Stimulated activated effector memory CD8-positive, alpha-beta T cell treated with anti-CD3 and anti-CD28 coated beads, Interleukin-12 subunit alpha, Interleukin-12 subunit beta, amount 100 ng/mL, for 72 hours (primary cell): ENCODE measurements at places on chromosomes 5 and 9.

- DNase-seq, result no peak
Observed at GRCh38 chr9:85971731-85972130, 30.8 kb downstream of the NAA35 start.

DNA sequence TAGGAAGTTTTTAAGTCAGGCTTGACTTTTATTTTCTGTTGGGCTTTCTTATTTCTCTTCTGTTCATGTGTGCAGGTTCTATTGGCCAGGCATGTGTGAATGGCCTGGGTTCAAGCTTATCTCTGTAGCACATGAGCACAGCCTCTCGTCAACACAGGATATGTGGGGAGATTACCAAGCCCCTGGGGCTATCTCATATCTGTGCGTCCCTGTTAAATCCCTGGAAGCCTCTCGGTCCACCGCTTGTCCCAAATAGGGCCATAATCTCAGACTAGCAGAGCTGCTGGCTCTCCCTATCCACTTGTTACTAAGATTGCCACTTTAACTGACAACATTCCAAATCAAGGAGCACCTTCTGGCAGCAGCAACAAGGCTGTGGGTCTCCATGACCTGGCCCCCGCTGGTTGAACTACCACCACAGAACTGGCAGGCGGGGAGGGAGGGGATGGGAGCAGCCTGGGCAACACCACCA lies 28.4 kb upstream of the EBF1 start:
- DNase-seq, result no peak

DNA sequence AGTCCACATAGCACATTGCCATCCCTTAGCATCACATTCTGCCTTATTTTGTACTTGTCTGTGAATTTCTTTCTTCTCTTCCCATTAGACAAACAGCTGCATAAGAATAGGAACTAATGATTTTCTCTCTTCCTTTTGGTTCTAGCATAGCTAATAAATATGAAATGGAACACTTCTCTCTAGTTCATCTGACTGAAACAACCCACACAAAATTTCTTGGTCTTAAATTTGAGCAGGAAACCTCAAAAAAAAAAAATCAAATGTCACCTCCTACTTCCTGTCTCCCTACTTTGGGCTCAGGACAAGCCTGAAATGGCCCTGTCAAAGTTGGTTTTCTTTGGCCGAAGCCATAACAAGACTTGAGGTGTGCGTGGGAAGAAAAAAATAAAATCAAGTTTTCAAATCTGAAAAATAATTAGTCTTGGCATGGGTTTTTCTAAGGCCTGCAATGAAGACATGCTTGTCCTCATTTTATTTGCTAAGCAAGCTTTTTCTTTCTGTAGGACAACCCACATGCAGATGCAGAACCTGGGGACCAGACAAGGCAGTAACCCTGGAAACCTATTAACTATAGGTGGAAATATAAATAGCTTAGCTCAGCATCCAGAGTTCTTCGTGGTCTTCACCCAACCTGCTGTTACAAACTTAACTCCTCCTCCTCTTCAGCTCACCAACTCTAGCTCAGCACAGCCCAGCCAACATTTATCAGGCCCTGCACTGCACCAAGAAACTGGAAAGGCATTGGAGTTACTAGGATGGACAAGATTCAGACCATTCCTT lies 523.5 kb upstream of the KLF4 start:
- no peak for DNase-seq

DNA sequence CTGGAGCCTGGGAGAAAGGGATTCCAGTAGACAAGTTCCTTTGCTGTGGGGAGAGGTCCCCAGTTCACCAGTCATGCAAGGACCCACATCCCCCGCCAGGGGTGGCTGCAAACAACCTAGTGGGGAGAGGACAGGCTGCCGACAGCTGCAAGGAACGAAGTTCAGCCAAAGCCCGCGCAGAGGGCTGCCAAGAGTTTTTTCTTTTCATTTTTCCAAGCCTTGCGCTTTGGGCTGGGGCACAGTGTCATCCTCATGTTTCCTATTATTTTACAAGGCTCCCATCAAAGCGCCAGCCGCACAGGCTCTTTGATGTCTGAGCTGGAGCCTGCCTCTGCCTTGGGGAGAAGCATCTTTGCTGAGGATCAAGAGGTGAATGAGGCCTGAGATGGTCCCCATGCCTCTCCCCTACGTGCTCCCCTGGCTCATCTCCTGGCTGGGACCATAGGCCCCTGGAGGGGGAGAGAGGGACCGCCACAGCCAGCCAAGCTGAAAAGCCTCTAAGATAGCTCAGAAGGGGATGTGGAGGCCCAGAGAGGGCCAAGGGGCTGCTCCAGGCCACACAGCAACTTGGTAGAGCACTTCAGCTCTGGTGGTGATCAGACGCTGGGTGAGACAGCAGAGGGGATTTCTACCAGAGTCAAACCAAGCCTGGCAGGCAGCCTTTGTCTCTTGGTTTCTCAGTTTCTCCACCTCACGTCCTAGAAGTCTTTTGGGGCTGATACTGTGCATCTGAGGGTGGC lies 50.4 kb upstream of the SYNPO start:
- DNase-seq, result no peak

DNA sequence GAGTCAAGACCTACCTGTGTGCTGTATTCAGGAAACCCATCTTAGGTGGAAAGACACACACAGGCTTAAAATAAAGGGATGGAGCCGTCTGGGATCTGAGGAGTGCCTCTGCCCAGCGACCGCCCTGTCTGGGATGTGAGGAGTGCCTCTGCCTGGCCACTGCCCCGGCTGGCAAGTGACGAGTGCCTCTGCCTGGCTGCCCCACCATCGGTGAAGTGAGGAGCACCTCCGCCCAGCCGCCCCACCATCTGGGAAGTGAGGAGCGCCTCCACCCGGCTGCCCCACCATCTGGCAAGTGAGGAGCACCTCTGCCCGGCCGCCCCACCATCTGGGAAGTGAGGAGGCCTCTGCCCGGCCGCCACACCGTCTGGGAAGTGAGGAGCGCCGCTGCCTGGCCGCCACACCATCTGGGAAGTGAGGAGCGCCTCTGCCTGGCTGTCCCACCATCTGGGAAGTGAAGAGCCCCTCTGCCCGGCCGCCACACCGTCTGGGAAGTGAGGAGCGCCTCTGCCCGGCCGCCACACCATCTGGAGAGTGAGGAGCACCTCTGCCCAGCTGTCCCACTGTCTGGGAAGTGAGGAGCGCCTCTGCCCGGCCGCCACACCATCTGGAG lies 33.7 kb downstream of the SAXO1 start:
- no peak for DNase-seq

GRCh38 chr5:64768358-64769312 lies at the start of the genes CWC27 and SREK1IP1:
TSS of gene CWC27 (plus strand) at chr5:64768930. CDS start at chr5:64769147, 217 bp downstream.
TSS of gene SREK1IP1 (minus strand) at chr5:64768691. CDS start at chr5:64768517, 174 bp downstream.
- DNase-seq, result peak; percentile 67

GRCh38 chr9:18410983-18411382 lies 63.0 kb upstream of the ADAMTSL1 start:
- no peak for DNase-seq

DNA sequence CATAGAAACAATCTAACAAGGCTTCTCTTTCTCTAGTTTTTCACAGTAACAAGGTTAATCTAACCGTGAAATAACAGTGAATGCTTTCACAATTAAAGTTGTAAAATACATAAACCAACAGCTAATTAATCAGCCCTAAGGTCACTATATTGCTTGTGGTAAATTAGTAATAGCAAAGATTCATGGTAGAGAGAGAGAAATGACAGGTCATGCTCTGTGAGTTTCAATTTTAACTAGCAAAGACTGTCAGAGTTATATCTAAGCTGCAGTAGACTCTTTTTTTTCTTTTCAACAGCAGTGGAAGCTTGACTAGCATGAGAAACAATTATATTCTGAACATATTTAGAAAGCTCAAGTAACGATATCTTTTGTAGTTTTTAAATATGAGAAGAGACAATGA lies 1068.0 kb downstream of the MAT2B start:
- no peak for DNase-seq

GRCh38 chr5:153880106-153880505 lies 158.6 kb downstream of the FAM114A2 start:
- no peak for DNase-seq

- DNase-seq, result no peak
Observed at GRCh38 chr5:129718471-129719090, 29.3 kb upstream of the MINAR2 start.

- DNase-seq, result no peak
Observed at GRCh38 chr9:99127356-99128132, 22.6 kb downstream of the TGFBR1 start.

GRCh38 chr9:98409719-98410118 lies 154.3 kb upstream of the TBC1D2 start:
- DNase-seq, result no peak

- no peak for DNase-seq
Observed at GRCh38 chr5:107542428-107542827, 128.3 kb downstream of the EFNA5 start.

DNA sequence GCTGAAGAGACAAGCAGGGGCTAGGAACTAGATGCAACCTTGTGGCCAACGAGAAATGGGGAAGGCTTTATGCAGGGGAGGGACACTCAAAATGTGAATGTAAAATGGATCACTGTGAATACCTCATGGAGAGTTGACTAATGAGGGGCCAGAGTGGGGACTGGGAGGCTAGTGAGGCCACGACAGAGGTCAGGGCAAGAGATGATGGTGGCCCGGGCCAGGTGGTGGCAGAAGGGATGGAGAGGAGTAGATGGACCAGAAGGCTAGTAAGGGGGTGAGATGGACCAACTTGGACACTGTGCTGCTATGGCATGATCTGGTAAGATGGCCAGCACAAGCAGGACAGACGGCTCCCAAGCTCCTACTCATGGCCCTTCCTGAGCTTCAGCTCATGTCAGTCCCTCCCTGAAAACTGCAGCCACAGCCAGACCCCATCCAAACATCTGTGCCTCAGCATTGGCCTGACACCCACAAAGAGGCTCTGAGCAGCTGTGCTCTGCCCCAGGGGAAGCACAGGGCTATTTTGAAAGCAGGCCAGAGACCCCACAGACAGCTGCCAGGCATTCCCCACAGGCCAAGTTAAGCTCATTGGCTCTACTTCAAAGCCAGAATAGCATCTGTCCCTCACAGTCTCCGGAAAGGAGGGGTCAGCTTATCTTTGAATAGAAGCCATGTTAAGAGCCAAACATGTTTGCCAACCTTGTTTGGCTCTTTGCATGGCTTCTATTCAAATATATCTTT lies 22.1 kb downstream of the P4HA2 start:
- DNase-seq, result no peak

DNA sequence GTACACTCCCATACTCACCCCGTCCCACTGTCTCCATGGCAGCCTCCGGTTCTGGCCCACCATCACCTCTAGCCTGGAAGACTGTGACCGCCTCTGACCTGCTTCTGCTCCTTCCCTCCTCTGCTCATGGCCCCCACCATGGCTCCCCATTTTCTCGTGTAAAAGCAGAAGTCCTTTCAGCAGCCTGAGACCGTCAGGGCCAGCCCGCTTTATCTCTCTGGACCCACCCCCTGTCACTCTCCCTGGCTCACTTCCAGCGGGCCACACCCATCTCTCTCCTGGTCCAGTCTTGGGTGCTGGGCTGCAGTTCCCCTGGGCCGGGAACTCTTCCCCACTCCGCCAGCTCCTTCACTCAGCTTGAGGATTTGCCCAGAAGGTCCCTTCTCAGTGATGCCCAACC lies 96.0 kb upstream of the RUFY1 start:
- DNase-seq, result no peak

DNA sequence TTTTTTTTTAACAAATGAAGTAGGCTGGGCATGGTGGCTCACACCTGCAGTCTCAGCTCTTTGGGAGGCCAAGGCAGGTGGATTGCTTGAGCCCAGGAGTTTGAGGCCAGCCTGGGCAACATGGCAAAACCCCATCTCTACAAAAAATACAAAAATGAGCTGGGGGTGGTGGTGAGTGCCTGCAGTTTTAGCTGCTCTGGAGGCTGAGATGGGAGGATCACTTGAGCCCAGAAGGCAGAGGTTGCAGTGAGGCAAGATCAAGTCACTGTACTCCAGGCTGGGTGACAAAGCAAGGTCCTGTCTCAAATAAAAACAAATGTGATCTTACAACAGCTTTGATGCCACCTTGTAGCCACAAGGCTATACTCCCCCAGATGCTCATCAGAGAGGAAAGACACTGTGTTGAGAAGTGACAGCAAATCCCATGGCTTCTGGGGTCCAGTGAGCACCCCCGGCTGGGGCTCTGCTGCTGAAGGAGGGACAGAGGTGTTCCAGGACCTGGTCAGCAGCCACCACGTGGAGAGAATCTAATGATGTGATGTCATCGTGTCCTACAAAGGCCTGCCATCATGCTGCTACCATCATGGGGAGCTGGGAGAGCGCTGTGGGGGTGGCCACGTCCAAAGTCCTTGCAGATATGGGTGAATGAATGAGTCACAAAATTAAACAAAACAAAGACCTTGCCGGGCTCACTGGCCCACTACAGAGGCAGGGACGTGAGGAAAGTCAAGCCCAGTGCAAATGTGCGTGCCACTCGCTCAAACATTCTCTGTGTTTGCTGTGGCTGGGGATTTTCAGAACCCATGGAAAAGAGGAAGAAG lies 60.7 kb downstream of the PRRT1B start:
- DNase-seq, result no peak

GRCh38 chr9:95778957-95779356 lies 96.5 kb upstream of the ERCC6L2 start:
- no peak for DNase-seq

- no peak for DNase-seq
Observed at GRCh38 chr5:2579126-2579525, 172.4 kb downstream of the IRX2 start.

DNA sequence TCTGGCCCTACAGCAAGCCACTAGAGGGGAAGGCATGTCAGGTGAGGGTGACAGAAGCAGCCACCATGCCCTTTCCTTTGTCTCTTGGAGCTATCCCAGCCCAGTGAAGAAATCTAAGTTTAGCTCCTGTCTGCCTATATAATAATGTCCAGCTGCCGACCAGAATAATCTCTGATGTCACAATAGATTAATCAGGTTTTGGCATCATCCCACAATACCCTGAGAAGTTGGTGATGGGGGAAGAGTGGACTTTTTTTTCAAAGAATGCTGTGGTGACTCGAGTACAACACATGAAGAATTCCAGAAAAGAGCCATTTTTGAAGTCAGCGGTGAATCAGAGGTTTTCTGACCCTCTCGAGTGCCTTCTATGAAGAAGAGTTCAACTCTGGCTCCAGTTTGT lies 1.7 kb upstream of the TSLP start:
- DNase-seq, result no peak

GRCh38 chr5:95406426-95407090 lies 15.4 kb downstream of the FAM81B start:
- no peak for DNase-seq

- no peak for DNase-seq
Observed at GRCh38 chr5:157059093-157059539, at the start of gene HAVCR1. TSS of gene HAVCR1 (minus strand) at chr5:157059116. CDS start at chr5:157057943, 1,173 bp downstream.

- DNase-seq, result peak; percentile 51
Observed at GRCh38 chr5:148482697-148483462, 99.1 kb downstream of the FBXO38 start.
